ENCODE measurements at places on chromosomes 6 and 20.

DNA sequence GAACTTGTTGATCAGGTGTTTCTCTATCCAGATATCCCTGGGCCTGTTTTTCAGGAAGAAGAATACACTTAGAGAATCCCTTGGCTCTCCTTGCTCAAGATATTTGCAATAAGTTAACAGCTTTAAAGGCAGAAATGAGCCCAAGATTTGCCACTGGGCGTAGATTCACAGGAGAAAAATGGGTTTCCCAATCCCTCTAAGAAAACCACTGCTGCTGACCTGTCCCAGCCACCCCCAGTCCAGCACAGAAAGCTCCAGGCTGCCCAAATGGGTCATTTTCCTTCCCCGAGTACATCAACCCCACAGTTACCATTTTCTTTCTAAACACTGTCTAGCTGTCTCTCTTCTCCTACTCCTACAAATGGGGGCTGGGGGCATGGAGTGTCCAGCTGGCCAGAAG lies 67.3 kb downstream of the ANKRD60 start:
- no peak for DNase-seq

DNA sequence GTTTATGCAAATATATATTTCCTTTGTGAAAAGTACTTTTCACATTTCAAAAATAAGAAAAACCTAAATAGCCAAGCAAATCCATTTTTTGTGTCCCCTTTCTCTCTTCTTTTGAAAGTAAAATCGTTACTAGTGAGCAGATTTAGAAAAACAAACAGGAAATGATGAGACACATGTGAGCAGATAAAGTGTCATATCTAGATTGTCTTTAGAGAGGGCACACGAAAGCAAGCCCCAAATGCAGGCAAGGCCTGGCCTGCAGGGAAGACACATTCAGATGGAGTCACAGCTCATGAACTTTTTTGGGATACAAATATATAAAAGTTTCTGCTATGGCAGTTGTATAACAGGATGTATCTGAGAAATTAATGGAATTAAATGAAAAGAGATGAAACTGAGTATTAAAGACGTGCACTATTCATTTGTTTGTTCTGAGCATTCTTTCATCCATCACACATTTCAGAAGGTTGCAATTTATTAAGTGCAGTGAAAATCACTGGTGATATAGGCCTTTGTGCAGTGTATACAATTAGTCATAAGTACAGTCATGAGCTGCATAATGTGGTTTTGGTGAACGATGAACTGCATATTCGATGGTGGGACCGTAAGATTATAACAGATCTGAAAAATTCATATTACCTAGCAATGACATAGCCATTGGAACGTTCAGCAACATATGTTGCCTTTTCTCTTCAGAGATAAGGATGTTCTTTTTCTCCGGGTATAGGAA lies 101.4 kb downstream of the PACRG start:
- DNase-seq, result no peak

GRCh38 chr6:116507324-116507723 lies 4.1 kb upstream of the CALHM5 start:
- DNase-seq, result no peak

DNA sequence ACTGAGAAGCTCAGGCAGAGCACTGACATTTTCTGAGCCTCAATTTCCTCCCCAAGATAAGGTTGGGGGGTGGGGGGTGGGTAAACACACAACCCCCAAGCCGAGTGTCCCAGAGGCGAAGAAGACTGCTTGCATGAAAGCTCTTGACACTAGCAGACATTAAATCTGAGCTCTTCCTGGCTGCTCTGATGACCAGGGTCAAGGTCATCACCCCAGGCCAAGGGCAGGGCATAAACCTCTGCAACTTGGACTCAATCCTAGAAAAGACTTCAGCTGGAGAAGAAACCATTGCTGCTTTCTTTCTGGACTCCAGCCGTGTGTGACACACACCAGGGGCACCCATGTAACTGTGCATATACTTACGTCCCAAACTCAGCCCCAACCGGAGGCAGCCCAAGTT lies 109.0 kb downstream of the BANF2 start:
- no peak for DNase-seq

DNA sequence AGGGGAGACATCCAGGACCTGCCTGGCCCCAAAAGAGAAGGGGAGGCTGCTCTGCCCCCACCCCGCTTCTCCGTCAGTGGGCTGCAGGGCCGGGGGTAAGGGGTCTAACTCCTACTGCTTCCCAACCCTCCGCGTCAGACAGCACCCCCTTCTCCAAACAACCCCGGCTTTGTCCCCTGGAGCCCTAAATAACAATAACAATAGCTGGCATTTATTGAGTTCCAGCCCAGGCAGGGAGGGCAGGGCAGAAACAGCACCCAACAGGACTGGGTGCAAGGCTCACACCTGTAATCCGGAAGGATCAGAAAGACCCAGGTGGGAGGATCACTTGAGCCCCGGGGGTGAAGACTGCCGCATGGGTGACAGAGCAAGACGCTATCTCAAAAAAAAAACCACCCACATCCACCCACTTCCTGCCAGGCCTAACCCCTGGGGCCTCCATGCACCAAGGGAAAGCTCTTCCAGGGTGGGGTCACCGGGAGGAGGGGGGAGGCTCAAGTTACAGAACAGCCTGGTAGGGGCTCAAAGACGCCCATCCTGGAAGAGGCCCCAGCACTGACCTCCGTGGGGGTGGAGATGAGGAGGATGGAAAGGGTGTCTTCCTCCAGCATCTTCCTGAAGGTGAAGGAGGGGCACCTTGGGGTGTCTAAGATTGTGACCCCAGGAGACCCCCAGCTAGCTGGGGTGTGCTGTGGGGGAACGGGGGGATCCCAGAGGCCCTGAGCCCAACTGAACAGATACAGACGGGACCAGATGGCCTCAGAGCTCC lies 1.3 kb upstream of the FNDC11 start:
- DNase-seq, result peak; percentile 77

DNA sequence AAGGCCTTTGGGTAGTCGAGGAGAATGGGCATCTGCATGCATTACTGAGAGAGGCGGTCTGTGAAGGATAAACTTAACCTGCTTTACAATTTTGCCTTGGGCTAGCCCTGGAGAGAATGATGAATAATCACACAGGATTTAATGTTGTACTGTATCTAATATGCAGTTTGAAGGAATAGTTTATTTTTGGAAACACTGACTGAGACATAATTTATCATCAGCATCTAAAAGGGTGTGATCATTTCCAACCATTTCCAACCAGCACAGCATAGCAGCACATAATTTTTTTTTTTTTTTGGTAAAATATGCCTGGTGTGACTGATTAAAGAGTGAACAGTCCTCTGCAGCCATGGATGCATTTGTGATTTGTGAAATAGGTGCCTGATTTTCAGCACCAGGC lies 519.5 kb downstream of the PHF3 start:
- DNase-seq, result peak; percentile 12

DNA sequence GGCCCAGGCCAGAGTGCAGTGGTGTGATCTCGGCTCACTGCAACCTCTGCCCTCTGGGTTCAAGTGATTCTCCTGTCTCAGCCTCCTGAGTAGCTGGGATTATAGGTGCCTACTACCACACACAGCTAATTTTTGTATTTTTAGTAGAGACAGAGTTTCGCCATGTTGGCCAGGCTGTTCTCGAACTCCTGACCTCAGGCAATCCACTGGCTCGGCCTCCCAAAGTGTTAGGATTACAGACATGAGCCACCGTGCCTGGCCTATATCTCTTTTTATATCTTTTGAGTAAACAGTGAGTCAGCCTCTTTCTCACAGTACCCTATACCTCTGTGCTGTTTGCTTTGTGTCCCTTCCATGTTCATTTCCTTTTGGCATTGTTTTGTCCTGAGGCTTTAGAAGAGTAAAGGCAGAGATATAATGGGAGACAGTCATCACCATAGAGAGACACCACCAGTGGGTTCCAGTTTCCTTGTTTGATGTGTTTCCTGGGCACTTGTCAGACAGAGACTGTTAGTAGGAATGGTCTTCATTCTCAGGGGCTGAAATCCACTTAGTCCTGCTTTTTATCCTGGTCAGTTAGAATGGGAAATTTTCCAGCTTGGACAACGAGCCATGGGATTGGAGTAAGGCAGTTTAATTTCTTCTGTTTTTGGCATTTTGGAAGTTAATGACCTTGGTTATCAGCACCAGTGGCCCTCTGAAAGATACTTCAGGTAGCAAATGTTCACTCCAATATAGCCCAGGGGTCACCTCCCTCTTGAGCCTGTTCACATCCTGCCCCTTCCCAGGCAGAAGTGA lies 32.2 kb upstream of the ASXL1 start:
- peak; percentile 95 for DNase-seq

GRCh38 chr6:93036835-93037234 lies 382.5 kb downstream of the EPHA7 start:
- DNase-seq, result peak; percentile 62

- no peak for DNase-seq
These were observed 366.3 kb upstream of the EPHA7 start for GRCh38 chr6:93785694-93786030.

GRCh38 chr20:40813029-40813431 lies 124.0 kb upstream of the MAFB start:
- no peak for DNase-seq

- DNase-seq, result no peak
These were observed 275.7 kb downstream of the PAX1 start for GRCh38 chr20:21981179-21981578.

DNA sequence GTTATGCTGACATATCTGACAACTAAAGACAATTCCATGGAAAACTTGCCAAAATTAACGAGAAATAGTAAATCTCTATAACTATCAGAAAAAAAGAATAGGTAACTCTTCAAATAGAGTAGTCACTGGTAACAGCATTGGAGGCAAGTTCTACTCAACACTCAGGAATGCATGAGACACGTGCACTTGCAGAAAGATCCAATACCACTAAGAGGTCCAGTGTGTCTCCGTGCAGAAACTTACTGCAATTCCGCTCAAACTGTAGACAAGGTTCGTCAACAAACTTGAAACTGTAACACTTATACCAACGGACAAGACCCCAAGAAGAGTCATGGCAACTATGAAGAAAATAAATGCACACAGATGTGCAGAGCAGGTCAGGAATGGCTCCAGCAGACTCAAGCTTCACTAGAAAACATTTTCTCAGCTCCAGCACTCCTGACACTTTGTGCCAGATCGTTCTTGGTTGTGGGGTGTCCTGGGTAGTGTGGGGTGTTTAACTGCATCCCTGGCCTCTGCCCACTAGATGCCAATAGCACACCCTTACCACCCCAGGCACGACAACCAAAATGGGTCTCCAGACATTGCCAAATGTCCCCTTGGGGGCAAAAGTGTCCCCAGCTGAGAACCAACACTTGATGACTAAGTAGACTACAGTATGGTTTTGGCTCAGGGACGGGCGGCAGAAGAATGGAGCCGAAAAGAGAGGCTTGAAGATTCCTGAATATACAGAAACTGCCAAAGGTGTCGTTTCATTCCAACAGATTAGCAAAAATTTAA lies 134.8 kb downstream of the DTNBP1 start:
- DNase-seq, result no peak

GRCh38 chr6:116572162-116572561 lies 858 bp downstream of the RWDD1 start:
- DNase-seq, result peak; percentile 50

- no peak for DNase-seq
These were observed 94.1 kb downstream of the DACT2 start for GRCh38 chr6:168225471-168225911.

DNA sequence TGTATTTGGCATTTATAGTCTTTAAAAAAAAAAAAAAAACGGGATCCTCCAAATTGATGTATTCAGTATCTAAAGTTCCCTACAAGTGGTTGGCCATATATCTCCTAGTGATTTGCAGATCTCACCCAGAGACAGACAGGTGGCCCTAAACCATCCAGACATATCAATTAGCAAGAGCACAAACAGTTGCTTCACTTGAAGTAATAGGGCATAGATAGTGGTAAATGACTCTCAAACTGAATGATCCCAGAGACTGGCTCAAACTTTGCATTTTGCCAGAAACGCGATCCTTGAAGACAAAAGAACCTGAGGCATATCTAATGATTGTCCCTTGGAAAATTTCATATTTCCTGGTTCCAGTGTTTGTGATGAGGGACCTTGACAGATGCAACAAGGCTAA lies 54.6 kb downstream of the HMGCLL1 start:
- no peak for DNase-seq

DNA sequence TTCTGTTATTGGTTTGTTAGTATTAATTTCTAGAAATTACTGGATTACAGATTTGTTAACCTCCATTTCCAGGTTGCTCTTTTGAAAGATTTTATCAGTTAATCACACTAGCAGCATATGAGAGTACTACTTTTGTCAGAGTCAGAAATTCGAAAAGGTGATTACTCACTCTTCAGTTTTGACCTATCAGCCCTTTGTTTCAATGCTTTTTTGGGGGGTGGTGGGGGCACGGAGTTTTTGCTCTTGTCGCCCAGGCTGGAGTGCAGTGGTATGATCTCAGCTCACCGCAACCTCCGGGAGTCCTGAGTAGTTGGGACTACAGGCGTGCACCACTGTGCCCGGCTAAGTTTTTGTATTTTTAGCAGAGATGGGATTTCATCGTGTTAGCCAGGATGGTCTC lies 149.2 kb downstream of the JARID2 start:
- DNase-seq, result no peak

DNA sequence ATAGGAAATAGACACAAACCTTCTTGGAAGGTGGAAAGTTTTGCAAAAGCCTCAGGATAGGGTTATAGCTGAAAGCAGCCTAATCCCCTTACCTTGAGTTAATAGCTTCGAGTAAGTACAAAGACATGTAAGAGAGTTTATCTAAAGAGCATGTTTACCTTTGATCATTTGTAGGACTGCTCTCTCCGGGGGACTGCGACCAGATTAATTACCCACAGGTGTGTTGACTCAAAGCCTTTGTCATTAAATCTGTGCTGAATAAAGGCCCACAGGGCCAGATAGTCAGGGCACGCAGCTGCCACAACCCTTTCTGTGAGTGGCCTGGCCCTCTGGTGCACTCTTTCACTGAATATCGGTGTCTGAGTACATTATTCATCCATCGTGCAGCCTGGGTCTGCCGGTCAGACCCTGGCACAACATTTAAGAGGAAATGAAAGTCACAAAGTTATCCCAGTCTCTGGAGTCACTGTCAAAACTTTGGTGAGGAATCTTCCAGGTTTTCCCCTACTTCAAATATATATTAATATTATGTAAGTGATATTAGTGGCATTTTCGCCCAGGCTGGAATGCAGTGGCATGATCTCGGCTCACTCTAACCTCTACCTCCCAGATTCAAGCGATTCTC lies 5.4 kb upstream of the MICA start:
- DNase-seq, result peak; percentile 5

- no peak for DNase-seq
These were observed 67.9 kb upstream of the BHLHE23 start for GRCh38 chr20:63074631-63075030.

GRCh38 chr6:33830635-33831240 lies 26.9 kb upstream of the MLN start:
- DNase-seq, result no peak

- no peak for DNase-seq
These were observed 92.4 kb upstream of the FOXO3 start for GRCh38 chr6:108468346-108468745.

- DNase-seq, result peak; percentile 10
These were observed 297.4 kb downstream of the QKI start for GRCh38 chr6:163711615-163712565.
